ENCODE measurements at places on chromosomes 11 and 22. TPM values are rescaled to one million over a fixed set of nuclear protein-coding genes. Genes with fewer than 3 reads are reported as not detected.

The CTSW gene
- 1.3 TPM for total RNA-seq

The LSP1 gene
- 5.0 TPM for total RNA-seq

The SHANK3 gene
- total RNA-seq: 10.0 TPM

The PIH1D2 gene
- total RNA-seq: 0.25 TPM

The FOLR1 gene
- not detected for total RNA-seq

The RIC3 gene
- 9.8 TPM for total RNA-seq

The ARHGEF12 gene
- total RNA-seq: 78.6 TPM

The PRR5L gene
- total RNA-seq: 8.5 TPM

The CRYBB3 gene
- not detected for total RNA-seq

DNA sequence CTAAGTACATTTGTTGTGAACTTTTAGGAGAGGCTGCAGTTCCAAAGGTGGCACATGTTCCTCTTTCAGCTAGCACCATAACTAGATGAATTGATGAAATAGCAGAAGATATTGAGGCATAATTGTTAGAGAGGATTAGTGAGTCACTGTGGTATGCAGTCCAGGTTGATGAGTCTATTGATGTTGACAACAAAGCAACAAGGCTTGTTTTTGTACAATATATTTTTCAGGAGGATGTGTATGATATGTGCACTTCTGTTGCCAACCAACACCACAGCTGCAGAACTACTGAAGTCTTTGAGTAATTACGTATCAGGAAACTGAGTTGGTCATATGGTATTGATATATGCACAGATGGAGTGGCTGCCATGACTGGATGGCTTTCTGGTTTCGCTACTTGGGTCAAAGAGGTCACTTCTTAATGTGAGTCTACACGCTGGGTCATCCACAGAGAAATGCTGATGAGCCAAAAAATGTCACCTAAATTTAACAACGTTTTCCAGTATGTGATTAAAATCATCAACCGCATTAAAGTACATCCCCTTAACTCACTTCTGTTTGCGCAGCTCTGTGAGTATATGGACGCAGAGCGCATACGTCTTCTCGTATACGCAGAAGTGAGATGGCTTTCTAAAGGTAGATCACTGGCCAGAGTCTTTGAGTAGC, 261.3 kb upstream of the ANO5 start:
- H3K27me3 ChIP-seq: no peaks in the 10 kb centered on the region

- H3K4me1 ChIP-seq: no peaks in the 10 kb centered on the region
- no peak for DNase-seq
- no peaks in the 10 kb centered on the region for H3K36me3 ChIP-seq
- no peaks in the 10 kb centered on the region for H3K27me3 ChIP-seq
Observed at GRCh38 chr22:21876486-21877176, 9.2 kb upstream of the MAPK1 start.

- no peaks in the 10 kb centered on the region for H3K4me1 ChIP-seq
- no peaks in the 10 kb centered on the region for H3K27me3 ChIP-seq
- H3K36me3 ChIP-seq: no peaks in the 10 kb centered on the region
- H3K4me3 ChIP-seq: no peak overlapping the region
Observed at GRCh38 chr22:45916515-45916914, 60.4 kb downstream of the WNT7B start.

- no peaks in the 10 kb centered on the region for H3K4me1 ChIP-seq
- H3K36me3 ChIP-seq: no peaks in the 10 kb centered on the region
- no peak overlapping the region for H3K4me3 ChIP-seq
- no peak for DNase-seq
Observed at GRCh38 chr22:30526656-30527055, 19.9 kb downstream of the SEC14L6 start.

DNA sequence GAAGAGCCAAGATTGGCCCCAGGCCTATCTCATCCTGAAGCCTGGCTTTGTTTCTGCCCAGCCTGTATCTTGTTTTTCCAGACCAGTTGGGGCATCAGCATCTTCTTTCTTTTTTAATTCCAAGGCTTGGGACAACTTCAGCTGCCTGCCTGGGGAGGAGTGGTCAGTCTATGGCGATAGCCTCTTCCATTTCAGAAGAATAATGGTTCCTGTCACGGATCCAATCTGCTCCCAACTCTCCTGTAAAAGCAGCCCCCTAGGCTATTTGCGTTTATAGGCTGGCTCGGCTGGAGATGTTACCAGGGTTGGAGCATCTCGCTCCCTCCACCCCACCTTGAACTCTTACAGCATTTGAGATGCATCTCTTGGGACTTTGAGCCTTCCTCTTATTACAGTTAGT, 145.2 kb upstream of the CADM1 start:
- no peaks in the 10 kb centered on the region for H3K4me1 ChIP-seq
- no peaks in the 10 kb centered on the region for H3K36me3 ChIP-seq
- no peak for DNase-seq
- H3K27ac ChIP-seq: no peak overlapping the region

DNA sequence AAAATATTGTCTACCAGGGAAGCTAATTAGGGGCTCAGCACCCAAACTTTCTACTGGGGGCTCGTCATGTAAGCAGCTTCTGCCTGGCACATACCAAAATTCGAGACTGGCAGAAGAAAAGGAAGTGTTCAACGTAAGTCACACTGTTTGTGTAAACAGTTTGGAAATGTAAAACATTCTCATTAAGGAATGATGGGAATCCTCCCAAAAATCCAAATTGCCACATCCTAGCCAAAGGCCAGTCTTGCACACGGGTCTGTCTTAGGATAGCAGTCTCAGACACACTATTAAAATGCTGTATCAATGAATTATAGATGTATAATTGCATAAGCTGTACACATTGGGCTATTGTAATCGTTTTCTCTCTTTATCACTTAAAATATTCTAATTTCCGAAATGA, 28.9 kb downstream of the CUL5 start:
- H3K27me3 ChIP-seq: no peaks in the 10 kb centered on the region
- no peak overlapping the region for H3K27ac ChIP-seq
- H3K4me1 ChIP-seq: no peaks in the 10 kb centered on the region
- peaks cover 2% of the 10 kb centered on the region for H3K36me3 ChIP-seq
- no peak overlapping the region for H3K4me3 ChIP-seq

- H3K27me3 ChIP-seq: no peaks in the 10 kb centered on the region
- H3K27ac ChIP-seq: no peak overlapping the region
- no peaks in the 10 kb centered on the region for H3K4me1 ChIP-seq
- no peak for DNase-seq
- no peak overlapping the region for H3K4me3 ChIP-seq
Observed at GRCh38 chr11:72605973-72606747, 68.1 kb downstream of the PDE2A start.

- H3K4me3 ChIP-seq: no peak overlapping the region
- DNase-seq: no peak
- no peaks in the 10 kb centered on the region for H3K4me1 ChIP-seq
- no peaks in the 10 kb centered on the region for H3K36me3 ChIP-seq
- H3K27me3 ChIP-seq: no peaks in the 10 kb centered on the region
- H3K27ac ChIP-seq: no peak overlapping the region
Observed at GRCh38 chr11:7457211-7457610, 28.1 kb upstream of the OLFML1 start.

DNA sequence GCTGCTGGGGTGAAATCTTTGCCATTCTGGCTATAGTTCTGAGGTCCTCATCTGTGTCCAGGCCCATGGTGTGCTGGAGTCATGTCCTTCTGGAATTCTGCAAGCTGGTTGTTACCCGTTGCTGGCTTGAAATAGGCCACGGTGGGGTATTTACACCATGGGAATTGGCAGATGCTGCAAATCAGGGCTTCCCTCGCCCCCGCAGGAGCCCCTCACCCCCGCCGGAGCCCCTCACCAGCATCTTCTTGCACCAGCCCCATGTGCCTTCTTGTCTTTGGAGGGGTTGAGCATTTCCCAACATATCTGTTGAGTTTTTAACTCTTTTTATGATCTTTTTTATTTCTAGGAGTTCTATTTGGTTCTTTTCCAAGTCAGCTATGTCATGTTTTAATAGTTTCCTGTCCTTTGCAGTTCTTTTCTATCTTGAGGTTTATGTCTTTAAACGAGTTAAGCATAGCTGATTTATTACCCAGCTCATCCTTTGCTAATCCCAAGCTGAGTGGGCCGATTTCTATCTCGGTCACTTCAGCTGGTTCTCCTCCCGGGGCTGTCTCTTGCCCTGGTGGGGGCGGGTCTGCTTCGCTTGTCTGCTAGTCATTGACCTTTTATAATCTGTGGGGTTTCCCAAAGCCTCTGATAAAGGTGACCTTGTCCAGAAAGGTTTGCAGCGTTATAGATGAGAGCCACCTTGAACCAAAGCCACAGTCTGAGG, 17.6 kb downstream of the ANO1 start:
- peaks cover 6% of the 10 kb centered on the region for H3K36me3 ChIP-seq
- H3K4me1 ChIP-seq: no peaks in the 10 kb centered on the region
- no peak for DNase-seq
- H3K4me3 ChIP-seq: no peak overlapping the region

- H3K27ac ChIP-seq: no peak overlapping the region
- DNase-seq: no peak
- H3K4me1 ChIP-seq: peaks cover 23% of the 10 kb centered on the region
- H3K36me3 ChIP-seq: peaks cover 37% of the 10 kb centered on the region
Observed at GRCh38 chr22:29787371-29787980, 20.3 kb downstream of the UQCR10 start.

- H3K27me3 ChIP-seq: no peaks in the 10 kb centered on the region
- H3K36me3 ChIP-seq: peaks cover 59% of the 10 kb centered on the region
- H3K4me1 ChIP-seq: no peaks in the 10 kb centered on the region
- DNase-seq: no peak
Observed at GRCh38 chr11:34135439-34135838, 30.0 kb downstream of the NAT10 start.

- no peak overlapping the region for H3K4me3 ChIP-seq
- H3K27me3 ChIP-seq: no peaks in the 10 kb centered on the region
- H3K36me3 ChIP-seq: peaks cover 7% of the 10 kb centered on the region
- peaks cover 45% of the 10 kb centered on the region for H3K4me1 ChIP-seq
- DNase-seq: no peak
Observed at GRCh38 chr11:59179121-59179520, 7.2 kb downstream of the DTX4 start.

- peaks cover 2% of the 10 kb centered on the region for H3K27me3 ChIP-seq
- H3K4me1 ChIP-seq: no peaks in the 10 kb centered on the region
- no peak overlapping the region for H3K4me3 ChIP-seq
- no peak overlapping the region for H3K27ac ChIP-seq
Observed at GRCh38 chr11:131661132-131661531, 290.7 kb downstream of the NTM start.

DNA sequence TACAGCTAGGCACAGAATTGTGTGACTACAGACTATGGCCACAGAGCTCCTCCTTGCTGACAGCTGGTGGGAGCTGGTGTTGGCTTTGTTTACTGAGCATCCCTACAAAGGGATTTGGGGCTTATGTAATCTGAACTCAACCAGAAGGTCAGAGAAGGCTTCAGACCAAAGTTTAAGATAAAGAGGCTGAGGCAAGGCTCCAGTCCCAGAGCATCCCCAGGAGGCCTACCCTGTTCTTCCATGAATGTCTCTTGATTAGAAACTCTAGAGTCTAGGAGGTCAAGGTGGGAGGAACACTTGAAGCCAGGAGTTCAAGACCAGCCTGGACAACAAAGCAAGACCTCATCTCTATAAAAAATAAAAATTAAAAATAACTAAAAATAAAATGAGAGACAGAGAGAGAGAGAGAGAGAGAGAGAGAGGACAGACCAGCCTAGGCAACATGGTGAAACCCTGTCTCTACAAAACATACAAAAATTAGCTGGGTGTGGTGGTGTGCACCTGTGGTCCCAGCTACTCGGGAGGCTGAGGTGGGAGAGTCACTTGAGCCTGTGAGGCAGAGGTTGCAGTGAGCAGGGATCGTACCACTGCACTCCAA, 125.5 kb upstream of the SERPIND1 start:
- no peaks in the 10 kb centered on the region for H3K36me3 ChIP-seq
- no peak overlapping the region for H3K27ac ChIP-seq
- peak; percentile 5 for DNase-seq

DNA sequence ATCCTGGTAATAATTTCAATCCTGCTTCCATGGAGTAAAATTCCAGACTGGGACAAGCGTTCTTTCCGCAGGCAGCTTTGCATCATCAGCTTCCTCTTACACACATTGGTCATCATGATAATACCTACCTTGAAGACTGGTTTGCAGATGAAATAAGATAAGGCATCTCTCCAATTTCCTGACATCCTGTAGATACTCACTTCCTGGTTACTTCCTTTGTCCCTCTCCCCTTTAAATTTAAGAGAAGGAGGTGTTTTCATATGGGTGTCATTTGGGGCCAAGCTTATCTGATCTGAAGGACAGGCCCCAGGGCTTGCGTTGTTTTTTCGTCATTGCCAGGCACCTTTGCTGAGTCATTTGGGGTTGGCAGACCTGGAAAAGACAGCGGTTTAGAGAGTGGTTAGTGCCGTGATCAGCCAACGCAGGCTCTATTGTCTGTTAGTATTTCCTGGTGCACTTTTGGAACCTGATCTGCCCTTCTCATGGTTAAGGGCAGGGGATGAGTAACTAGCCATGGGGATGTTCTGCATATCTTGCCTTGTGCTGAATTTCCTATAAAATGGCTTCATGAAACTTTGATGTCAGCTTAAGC, 24.1 kb downstream of the GRAMD1B start:
- DNase-seq: no peak
- H3K4me1 ChIP-seq: no peaks in the 10 kb centered on the region
- H3K4me3 ChIP-seq: no peak overlapping the region
- peaks cover 3% of the 10 kb centered on the region for H3K27me3 ChIP-seq

- H3K27me3 ChIP-seq: no peaks in the 10 kb centered on the region
- H3K4me3 ChIP-seq: no peak overlapping the region
- no peaks in the 10 kb centered on the region for H3K4me1 ChIP-seq
- no peak overlapping the region for H3K27ac ChIP-seq
- DNase-seq: no peak
Observed at GRCh38 chr11:129705341-129705740, 110.3 kb upstream of the TMEM45B start.

GRCh38 chr22:35319244-35319985, 19.7 kb downstream of the TOM1 start:
- H3K4me1 ChIP-seq: peaks cover 23% of the 10 kb centered on the region
- no peak overlapping the region for H3K27ac ChIP-seq
- H3K27me3 ChIP-seq: no peaks in the 10 kb centered on the region
- DNase-seq: no peak
- H3K4me3 ChIP-seq: no peak overlapping the region

DNA sequence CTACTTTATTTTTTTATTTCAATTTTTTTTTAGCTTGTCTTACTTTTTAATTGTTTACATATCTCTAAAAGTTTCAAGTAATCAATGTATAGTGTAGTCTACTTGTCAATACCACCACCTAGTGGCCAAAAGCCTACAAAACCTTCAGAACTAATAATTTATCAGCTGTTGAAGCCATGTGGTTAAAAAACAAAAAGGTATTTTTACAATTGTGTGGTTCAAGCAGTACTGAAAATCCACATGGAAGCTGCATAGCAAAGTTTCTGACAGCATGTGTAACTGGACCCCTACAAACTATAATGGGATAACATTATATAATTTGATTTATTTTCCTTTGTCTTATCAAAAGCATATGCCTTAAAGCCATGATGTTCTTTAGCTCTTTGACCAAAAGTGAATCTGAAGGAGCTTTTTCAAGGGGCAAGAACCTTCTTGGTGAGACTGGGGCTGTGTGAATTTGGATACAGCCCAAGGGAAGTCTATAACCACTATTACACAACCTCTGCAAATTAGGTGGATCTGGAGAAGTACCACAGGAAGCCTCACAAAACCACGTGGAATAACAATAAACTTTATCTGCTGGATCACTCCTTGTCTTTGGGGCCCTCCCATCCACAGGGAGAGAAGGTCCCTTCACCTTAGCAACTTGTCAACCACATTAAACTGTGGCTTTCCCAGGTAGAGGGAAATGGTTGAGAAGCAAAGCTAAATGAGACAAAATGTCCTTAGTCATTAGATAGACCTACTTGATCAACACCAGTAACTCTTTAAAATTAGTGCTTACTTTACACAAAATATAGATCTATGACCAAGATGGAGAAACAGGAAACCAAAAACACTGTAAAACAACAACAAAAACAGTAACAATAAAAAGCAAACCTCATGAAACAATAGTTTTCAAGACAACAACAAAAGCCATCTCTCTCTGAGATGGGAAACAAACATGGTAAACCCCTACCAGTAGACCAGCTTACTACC, 9.9 kb downstream of the NARS2 start:
- H3K4me3 ChIP-seq: no peak overlapping the region
- DNase-seq: no peak
- peaks cover 13% of the 10 kb centered on the region for H3K4me1 ChIP-seq
- peaks cover 14% of the 10 kb centered on the region for H3K36me3 ChIP-seq
- H3K27me3 ChIP-seq: no peaks in the 10 kb centered on the region
